ENCODE measurements at places on chromosomes 6 and 20.

GRCh38 chr6:44629636-44630035, 242.1 kb downstream of the CDC5L start:
- DNase-seq: no peak

DNA sequence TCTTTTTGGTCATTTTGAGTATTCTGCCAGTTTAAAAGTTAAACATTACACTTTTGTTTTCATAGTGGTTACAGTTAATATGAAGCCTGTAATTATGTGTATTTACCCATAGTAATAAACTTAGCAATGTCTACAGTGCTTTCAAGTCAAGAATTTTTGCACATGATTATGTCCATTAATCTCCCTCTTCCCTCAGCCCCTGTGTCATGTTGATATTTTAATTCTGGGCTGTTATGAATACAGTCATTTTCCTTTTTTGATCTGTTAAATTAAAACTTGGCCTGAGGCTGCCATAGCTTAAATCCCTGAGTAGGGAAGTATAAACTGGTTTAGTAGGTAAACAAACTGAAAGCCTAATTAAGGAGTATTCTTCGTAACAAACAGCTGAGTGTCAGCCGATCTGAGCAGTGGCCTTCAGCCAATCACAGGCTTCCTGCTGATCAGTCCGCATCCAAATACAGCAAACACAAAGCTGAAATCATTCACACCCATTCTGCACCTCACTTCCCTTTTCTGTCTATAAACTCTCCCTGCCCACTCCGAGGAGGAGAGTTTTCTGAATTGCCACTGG, 9.5 kb upstream of the SFT2D1 start:
- DNase-seq: no peak

DNA sequence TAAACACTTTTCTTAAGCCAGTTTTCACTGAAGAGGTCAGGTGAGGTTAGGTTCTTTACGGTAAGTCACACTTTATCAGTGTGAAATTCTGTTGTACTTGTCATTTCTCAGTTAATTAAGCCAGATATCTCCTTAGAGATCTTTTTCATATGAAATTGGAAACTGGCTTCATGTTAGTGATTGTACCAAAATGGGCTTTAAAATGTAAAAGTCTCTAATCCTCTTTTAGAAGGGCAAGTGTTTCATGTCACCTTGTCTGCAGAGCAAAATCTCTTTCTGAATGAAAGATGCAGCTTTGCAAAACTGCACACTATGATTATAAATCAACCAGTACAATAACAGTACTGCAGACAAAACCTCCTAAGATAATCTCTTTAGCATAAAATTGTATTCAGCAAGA, 209.2 kb upstream of the RNF217 start:
- no peak for DNase-seq

- DNase-seq: no peak
These were observed 10.8 kb downstream of the SIM1 start for GRCh38 chr6:100453701-100454521.
